ENCODE measurements at places on chromosomes 6 and 20.

GRCh38 chr20:25672659-25673235, 23.9 kb downstream of the ZNF337 start:
- H3K4me1 ChIP-seq, result peaks cover 36% of the 10 kb centered on the region
- no peak overlapping the region for H3K27ac ChIP-seq
- no peak for DNase-seq
- no peak overlapping the region for H3K4me3 ChIP-seq
- peaks cover 51% of the 10 kb centered on the region for H3K36me3 ChIP-seq

DNA sequence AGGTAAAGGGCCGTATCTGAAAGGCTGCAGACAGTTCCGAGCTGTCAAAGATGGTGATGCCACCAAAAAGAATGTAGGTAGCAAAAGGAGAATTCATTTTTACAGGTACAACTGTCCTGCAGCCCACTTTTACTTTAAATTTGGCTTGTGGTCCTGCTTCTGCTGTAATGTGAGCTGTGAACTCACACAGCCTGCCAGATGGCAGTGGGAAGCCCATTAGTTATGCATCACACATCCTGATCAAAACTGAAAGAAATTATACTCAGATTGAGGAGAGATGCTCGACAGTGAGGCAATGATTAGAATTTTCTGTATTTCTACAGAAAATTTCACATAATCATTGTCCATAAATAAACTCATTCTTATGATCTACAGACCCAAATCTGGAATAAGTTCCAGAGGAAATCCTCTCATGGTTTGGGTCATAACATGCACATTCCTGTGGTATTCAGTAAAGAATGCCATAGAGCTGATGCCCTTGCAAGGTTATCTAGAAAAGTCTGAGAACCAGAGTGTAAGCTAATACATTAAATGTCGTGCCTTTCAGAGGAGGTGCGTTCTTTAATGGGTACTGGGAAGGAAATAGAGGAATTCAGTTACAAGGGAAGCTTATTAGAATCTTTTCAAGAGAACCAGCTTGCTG, 23.9 kb upstream of the E2F3 start:
- DNase-seq, result no peak
- no peaks in the 10 kb centered on the region for H3K4me1 ChIP-seq
- no peak overlapping the region for H3K4me3 ChIP-seq
- no peaks in the 10 kb centered on the region for H3K36me3 ChIP-seq

DNA sequence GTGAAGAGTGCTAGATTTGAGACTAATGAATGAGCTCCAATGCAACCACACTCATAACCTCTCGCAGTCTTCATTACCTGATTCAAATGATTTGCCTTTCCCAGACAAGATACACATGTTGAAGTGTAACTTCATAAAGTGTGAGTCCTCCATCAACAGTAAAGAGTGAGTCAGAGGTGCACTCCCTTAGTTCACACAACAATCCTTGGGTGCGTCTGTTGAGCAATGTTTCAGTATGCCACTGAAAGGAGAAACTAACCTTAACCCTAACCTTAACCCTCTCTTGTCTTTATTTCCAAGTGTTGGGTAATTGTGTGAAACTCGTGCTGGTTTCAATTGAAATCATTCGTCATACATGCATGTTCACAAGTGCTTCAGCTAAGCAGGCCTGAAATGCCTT, 21.0 kb upstream of the RIN2 start:
- H3K36me3 ChIP-seq, result no peaks in the 10 kb centered on the region
- H3K4me1 ChIP-seq, result peaks cover 25% of the 10 kb centered on the region
- H3K27ac ChIP-seq, result peak overlapping the region; percentile 82
- H3K4me3 ChIP-seq, result peak overlapping the region; percentile 19

DNA sequence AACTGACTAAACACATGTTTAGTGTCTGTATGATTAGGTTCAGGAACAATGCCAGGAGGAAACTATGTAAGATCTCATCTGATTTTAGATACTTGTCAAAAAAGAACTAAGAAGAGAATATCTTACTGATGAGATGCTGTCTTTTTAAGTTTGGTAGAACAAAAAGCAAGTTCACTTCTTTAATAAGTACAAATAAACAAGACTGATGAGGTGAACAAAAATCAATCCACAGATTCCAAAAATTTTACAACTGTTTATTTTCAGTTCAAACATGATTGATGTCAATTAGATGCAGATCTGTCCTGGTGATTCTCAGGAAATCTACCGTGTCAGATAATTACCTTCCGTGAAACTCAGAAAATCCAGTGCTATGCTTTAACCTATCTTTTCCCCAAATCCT, 24.9 kb downstream of the EPHA7 start:
- no peaks in the 10 kb centered on the region for H3K4me1 ChIP-seq
- H3K27ac ChIP-seq, result no peak overlapping the region
- H3K27me3 ChIP-seq, result peaks cover 76% of the 10 kb centered on the region
- H3K36me3 ChIP-seq, result no peaks in the 10 kb centered on the region
- no peak for DNase-seq
- no peak overlapping the region for H3K4me3 ChIP-seq

DNA sequence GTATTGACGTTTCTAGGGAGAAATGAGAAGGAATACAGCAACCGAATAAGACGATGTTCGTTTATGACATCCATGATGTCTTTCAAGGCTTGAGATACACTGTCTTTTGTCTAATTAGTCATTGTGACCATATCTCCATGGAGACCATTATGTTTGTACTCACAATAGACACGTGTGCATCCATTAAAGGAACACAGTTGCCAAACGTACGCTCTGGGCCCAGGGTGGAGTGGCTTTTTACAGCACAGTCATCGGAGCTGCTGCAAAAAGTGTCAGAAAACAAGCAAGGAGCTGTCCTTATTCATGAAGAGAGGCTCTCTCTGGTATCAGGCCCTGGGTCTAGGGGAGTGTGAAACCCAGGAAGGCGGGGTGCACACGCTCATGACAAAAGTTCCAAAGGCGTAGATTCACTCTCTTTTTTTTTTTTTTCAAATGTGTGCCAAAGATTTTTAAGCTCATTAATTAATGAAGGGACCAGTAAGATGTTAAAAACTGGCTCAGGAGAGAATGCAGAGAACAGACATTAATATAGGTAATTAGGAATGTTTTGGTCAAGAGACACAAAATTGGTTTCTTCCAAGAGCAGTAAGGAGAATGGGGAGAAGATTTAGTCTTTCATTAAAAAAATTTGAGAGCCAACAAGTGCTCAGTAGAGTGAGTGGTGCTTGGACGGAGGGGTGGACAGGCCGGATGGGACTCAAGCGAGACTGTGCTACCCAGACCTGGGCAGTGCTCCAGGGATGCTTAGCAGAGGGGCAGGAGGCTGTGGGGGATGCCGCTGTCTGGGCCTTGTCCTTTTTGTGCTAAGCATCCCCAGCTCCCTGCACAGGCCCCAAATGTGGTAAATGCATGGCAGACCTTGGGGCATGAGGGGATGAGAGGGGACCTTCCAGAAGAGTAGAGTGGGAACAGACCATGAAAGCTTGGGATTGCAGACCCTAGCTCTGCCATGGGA, 34.9 kb upstream of the GTSF1L start:
- peaks cover 12% of the 10 kb centered on the region for H3K27me3 ChIP-seq
- no peak overlapping the region for H3K4me3 ChIP-seq
- DNase-seq, result no peak
- H3K4me1 ChIP-seq, result peaks cover 4% of the 10 kb centered on the region
- no peak overlapping the region for H3K27ac ChIP-seq

DNA sequence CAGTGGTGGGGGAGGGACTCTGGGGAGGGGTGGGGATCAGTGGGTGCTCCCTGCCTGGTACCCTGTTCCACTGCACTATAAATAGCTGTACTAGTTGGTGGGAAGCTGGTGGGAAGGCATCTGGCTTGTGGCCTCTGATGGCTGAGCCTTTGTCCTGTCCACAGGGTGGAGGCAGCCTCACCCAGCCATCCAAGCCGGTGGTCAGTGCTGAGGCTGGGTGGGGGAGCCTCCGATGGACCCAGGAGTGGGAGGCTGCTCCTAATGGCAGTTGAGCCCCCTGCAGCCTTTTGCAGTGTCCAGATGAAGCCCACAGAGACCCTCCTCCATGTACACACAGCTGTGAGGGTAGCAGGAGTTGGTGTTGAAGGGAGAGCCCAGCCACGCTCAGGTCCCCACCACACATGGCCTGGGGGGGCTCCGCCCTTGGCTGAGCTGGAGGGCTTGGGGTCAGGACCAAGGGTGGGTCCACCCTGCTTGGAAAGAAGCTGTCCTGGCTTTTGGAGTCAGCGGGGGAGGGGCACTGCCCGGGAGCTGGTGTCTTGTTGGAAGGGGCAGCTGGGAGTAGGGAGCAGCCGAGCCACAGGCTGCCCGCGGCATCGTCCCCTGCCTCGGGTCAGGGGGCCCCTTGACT, 2.5 kb downstream of the PPDPF start:
- no peak overlapping the region for H3K27ac ChIP-seq
- H3K4me3 ChIP-seq, result no peak overlapping the region
- no peaks in the 10 kb centered on the region for H3K27me3 ChIP-seq
- H3K4me1 ChIP-seq, result no peaks in the 10 kb centered on the region

- no peak overlapping the region for H3K4me3 ChIP-seq
- no peaks in the 10 kb centered on the region for H3K4me1 ChIP-seq
- H3K36me3 ChIP-seq, result no peaks in the 10 kb centered on the region
- DNase-seq, result no peak
These were observed 208.1 kb upstream of the CDYL start for GRCh38 chr6:4568138-4568537.

DNA sequence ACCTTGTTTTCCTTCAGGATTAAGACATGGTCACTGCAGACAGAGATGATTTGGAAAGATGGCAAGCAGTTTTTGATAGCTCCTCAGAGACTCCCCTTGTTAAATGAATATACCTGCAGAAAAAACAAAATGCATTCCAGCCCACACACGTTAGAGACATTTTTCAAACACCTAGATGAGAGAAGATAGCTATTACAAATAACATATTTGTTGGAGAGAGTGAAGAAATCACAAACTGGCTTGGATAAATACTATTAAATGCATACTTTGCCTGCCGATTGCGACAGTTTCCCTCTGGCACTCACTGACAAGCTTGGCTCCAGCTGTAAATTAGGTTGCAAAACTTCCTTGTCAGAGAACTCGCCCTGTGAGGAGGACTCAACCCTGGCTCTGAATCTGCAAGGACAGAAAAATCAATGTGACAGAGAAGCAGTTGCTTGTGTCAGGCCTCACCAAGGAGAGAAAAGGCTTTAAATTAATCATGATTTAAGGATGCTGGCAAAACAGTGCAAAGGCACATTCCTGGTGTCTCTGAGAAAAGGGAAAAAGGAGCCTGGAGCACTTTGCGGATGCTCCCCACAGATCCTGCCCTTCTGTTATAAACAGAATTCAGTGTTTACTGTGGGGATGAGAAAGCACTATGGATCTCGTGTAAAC, 423.7 kb upstream of the MARCKS start:
- H3K27ac ChIP-seq, result peak overlapping the region; percentile 43
- H3K36me3 ChIP-seq, result peaks cover 6% of the 10 kb centered on the region
- H3K27me3 ChIP-seq, result no peaks in the 10 kb centered on the region
- peak overlapping the region; percentile 57 for H3K4me3 ChIP-seq
- DNase-seq, result peak; percentile 95

DNA sequence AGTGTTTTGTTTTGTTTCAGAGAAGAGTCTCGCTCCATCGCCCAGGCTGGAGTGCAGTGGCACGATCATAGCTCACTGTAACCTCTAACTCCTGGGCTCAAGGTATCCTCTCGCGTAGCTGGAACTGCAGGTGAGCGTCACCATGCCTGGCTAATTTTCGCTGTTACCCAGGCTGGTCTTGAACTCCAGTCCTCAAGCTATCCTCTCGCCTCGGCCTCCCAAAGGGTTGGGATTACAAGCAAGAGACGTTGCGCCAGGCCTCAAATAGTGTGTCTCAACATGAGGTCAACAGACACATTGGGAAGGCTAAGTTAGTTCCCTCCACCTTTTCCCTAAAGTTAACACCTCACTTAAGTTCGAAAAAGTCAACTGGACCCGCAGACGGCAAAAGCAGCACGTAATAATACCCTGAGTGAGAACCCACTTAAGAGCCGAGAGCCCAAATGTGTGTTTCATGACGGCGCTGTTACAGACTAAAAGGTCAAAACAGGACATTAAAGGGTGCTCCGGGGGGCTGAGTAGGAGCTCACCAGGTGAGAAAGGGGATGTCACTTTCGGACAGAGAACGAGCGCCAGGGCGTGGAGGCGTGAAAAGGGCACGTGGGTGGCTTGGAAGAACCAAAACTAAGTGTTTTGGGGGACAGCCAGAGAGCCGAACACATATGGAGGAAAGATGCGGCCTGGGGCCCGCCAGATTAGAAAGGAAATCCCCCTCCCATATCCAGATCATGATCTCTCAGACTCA, 499 bp downstream of the TTI1 start:
- peak overlapping the region; percentile 92 for H3K27ac ChIP-seq
- peaks cover 47% of the 10 kb centered on the region for H3K4me1 ChIP-seq
- H3K4me3 ChIP-seq, result peak overlapping the region; percentile 82
- H3K36me3 ChIP-seq, result peaks cover 31% of the 10 kb centered on the region

DNA sequence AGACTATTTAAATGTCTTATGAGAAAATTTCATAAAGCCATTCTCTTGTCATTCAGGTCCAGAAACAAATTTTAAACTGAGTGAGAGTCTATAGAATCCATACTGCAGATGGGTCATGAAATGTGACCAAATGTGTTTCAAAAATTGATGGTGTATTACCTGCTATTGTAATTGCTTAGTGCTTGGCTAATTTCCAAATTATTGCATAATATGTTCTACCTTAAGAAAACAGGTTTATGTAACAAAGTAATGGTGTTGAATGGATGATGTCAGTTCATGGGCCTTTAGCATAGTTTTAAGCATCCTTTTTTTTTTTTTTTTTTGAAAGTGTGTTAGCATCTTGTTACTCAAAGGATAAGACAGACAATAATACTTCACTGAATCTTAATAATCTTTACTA, 5.0 kb downstream of the MARCKS start:
- H3K36me3 ChIP-seq, result peaks cover 23% of the 10 kb centered on the region
- no peak overlapping the region for H3K27ac ChIP-seq
- H3K27me3 ChIP-seq, result no peaks in the 10 kb centered on the region
- no peak overlapping the region for H3K4me3 ChIP-seq
- H3K4me1 ChIP-seq, result peaks cover 6% of the 10 kb centered on the region
- DNase-seq, result peak; percentile 46

GRCh38 chr6:106973836-106974335, 643 bp downstream of the CD24 start:
- no peaks in the 10 kb centered on the region for H3K27me3 ChIP-seq
- H3K36me3 ChIP-seq, result no peaks in the 10 kb centered on the region
- peak overlapping the region; percentile 78 for H3K4me3 ChIP-seq
- DNase-seq, result peak; percentile 33
- H3K4me1 ChIP-seq, result no peaks in the 10 kb centered on the region

- no peak overlapping the region for H3K27ac ChIP-seq
- peaks cover 58% of the 10 kb centered on the region for H3K4me1 ChIP-seq
- H3K36me3 ChIP-seq, result peaks cover 2% of the 10 kb centered on the region
These were observed 31.3 kb downstream of the TRAM2 start for GRCh38 chr6:52545406-52546119.

Data from MCF 10A (cell line).